ENCODE measurements at places on chromosomes 7 and 10. TPM values are rescaled to one million over a fixed set of nuclear protein-coding genes. Genes with fewer than 3 reads are reported as not detected.

- DNase-seq = no peak
Observed at GRCh38 chr7:41199136-41199535, 503.8 kb downstream of the INHBA start.

DNA sequence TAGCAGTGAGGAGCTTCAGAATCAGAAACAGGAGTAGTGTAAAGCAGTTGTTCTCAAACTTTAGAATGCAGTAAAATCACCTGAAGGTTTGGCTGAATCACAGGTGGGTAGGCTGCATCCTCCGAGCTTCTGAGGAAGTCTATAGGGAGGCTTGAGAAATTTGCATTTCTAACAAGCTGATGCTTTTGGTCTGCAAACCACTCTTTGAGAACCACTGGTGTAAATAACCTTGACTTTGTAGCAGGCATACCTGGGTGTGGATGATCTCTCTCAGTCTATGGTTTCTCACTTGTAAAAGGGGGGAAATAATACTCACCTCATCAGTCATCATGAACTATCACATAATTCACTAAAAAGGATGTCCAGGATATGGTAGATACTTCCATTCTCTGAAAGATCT is 118.1 kb downstream of the SRI start:
- no peak for DNase-seq

- peak; percentile 30 for DNase-seq
Observed at GRCh38 chr10:48606530-48607355, 1.9 kb upstream of the ARHGAP22 start.

BMPR1A gene
- 42.6 TPM for total RNA-seq

CYP3A7 gene
- total RNA-seq = not detected

All from testis (tissue), 5 donors.